ENCODE measurements at places on chromosomes 5 and 9.

- DNase-seq, result no peak
These were observed 439.4 kb upstream of the ZNF462 start for GRCh38 chr9:106423575-106423974.

GRCh38 chr5:146426305-146426704 lies 20.8 kb upstream of the TCERG1 start:
- no peak for DNase-seq

DNA sequence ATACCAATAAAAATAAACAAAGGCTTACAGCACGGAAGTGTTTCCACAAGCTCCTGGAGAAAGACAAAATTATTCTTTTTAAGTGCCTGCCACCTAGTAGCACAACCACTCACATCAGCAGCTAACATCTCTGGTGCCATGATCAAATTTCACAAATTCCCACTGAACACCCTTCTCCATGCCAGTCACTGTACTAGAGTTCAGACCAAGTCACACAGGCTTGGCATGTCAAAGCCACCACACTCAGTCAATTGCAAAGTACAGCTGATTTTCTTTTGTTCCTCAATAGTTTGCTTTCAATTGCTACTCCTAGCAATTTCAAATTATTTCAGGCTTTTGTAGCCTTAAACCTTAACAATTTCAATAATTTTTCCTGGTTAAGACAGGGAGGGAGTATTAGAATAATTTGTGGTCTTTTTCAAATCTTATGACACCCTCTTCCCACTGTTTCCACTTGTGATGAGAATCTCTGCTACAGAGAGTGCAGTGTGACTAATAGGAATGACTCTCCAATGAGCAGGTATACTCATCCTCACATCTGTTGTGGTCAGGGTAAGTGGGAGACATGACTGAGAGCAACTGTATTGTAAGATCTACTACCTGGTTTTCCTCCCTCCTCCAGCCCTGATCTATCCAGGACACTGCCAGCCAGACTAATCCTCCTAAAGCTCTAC lies 46.2 kb downstream of the RNF145 start:
- no peak for DNase-seq

DNA sequence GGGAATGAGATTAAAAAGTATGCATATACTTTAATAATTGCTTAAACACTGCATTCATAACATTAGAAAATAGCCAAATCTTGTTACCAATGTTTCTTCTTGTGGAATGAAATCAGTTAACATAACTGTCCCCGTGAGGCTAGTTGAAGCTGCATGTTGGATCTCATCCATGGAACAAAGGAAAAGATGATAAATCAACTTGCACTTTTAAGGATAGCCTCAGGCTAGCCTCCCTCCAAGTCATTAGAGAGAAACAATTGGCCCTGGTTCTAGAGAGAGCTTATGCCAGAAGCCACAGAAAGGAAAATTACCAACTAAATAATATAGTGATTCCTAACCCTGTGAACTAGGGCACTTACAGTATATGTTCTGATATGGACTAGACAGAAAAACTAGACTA lies 66.9 kb downstream of the GRIN3A start:
- DNase-seq, result no peak

GRCh38 chr5:146213210-146213826 lies 9.9 kb downstream of the RBM27 start:
- peak; percentile 24 for DNase-seq

DNA sequence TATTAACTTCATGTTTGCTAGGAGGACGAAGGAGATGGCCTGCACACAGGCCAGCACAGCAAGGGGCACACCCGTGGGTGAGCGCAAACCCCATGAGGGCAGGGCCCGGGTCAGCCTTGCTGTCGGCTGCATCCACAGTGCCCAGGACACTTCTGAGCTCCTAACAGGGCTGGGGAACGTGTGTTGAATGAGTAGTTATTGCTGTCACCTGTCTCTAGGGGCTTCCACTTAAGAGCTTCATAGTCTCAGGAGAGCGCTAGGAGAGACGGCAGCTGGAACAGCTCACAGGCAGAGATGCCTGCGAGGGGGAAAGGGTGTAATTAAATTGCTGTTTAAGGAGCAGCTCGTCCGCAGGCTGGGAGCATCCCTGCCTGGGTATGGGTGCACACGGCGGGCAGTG lies 91.4 kb upstream of the NEURL1B start:
- no peak for DNase-seq

GRCh38 chr9:107214915-107215314 lies 68.2 kb upstream of the RAD23B start:
- no peak for DNase-seq

DNA sequence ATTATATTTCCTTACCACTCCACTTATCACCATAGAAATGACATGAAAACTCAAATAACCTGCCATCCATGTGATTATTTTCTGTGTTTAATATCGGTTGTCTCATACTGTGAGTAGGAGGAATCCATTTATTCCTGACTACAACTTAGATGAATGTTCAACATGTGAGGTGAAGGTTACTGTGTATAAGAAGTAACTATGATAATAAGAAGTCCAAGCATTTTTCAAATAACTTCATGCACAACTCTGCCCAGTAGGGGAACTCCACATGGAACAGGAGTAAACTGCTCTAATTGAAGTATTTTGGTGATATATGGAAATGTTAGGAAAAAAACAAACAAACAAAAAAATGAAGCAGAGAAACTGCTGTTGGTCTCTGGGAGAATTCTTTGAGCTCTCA lies 447.5 kb upstream of the GRIN3A start:
- no peak for DNase-seq

DNA sequence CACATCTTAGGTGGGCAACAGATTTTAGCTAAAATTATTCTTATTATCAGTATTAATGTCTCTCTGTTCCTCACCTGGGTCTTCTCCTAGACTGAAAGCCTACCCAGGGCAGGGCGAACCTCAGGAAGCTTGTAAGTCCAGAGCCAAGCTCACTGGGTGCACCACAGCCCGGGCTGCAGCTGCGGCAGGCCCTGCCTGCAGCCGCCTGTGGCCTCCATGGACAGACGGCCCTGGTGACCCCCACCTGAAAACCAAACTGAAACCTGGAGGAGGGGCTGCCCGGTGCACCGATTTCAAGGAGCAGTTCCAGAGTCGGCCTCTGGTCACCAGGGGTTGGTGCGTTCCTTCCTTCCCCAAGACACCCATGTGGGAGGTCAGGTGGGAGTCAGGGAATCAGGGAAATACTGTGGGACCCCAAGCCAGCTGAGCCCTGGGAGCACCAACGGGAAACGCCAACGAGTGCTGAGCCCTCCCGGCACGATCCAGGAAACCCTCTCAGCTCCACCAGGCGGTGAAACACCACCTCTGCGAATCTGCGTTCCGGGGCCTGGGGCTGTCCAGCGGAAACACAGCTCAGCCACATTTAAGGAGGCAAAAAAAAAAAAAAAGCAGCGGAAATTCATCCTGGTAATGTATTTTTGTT lies 68.6 kb upstream of the PPP1R26 start:
- no peak for DNase-seq

- peak; percentile 69 for DNase-seq
These were observed 16.0 kb downstream of the TRMO start for GRCh38 chr9:97906236-97906831.

DNA sequence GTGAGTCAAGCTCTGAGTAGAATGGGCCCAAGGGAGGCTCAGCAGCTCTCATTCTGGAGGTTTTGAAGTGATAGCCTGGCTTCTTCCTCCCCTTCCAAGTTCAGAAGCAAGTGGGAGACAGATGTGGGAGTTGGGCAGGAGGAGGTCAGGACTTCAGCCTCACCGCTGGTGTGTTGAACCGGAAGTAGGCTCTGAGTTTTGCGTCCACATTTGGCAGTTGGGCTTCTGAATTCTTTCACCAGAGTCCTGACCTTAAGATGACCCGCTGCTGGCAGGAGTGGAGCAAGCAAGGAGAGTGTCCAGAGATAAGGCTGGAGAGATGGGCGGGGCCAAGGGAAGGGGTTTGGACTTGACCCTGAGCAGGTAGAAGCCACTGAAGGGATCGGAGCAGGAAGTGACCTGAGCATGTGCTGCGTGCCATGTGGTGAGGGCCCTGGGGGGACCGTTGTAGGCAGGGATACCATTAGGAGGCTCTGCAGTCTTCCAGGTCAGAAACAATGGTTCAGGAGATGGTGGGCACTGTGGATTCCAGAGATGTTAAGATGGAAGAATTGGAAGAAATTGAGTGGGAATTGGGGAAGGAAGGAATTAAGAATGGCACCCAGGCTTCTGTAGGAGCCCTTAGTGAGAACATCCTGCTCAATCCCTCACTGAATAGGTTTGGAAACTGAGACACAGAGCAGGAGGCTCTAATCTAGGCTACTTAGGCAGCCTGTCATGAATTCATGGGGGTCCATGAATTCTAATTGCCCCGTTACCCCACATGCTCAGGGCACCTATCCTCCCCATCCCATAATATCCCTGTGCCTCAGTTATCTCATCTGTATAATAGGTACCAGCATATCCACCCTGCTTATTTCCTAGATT lies 25.9 kb downstream of the GALNT12 start:
- DNase-seq, result no peak

DNA sequence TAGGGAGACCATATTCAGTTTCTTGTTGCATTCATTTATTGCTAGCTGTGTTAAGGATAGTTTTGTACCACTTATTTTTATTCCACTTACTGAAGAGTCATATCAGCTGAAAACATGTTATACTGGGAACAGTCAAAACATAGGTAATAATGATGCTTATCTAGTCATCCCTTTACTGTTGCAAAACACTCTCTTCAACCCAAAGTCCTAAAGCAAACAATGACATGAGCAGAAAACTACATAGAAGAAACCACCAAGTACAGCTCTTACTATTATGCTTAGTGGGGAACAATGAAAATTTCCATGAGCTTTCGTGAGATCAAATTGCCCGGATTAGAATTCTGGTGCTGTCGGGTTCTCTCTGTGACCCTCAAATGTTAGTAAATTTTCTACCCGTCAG lies 681.4 kb downstream of the NR2F1-AS1 start:
- DNase-seq, result no peak

DNA sequence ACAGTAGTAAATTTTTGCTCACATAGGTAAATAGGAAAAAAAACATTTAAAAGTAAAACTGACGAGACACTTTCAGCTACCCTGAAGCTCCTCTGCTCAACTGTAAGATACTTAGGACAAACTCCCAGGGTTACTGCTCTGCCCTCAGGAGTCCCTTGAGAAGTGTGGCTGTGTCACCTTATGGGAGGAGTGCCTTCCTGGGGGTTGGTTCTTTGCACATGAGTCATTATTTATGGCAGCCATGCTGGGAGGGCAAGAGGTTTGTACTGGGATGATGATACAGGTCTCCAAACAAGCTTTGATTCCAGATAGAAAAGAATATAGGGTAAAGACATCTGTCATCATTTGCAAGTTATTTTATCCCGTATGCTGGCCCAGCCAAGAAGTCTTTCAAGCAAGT lies 45.9 kb downstream of the TTC1 start:
- DNase-seq, result no peak

DNA sequence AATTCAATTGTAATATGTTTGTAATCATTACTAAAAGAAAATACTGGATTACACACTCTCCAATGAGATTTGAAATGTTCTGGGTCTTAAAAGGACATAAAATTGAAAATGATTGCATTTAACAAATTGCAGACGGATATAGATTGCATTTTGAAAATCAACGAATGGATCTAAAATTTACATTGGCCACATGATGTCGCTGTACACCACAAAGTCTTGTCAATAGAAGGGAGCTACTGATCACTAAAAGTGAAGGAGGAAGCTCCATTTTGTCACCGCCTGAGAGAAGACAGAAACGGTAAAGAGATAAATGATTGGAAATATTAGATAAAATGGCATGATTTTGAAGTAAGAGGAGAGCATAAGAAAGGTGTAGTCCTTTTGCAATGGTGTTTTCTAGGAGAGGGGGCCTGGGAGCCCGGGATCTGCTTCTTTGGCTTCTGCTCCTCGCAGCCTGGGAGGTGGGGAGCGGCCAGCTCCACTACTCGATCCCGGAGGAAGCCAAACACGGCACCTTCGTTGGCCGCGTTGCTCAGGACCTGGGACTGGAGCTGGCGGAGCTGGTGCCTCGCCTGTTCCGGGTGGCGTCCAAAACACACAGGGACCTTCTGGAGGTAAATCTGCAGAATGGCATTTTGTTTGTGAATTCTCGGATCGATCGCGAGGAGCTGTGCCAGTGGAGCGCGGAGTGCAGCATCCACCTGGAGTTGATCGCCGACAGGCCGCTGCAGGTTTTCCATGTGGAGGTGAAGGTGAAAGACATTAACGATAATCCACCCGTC lies at the start of gene PCDHA1:
Gene PCDHA1 (plus strand): TSS at position 236 of the 782 bp plus-strand sequence.
- no peak for DNase-seq

DNA sequence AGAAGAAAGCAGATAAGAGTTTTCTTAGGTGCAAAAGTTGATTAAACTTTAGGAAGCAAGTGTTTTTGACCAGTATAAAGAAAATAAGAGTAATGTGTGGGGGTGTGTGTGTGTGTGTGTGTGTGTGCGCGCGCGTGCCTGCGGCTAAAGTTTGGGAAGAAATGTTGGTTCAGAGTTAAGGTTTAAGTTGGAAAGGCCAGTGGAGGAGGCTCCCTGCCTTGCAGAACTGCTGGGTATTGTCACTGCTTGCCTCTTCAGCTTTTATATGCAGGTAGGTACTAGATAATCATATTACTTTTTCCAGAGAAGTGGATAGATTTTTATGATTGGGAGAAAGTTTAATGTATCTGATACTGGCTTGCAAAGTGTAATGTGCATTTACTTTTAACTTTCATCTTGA lies 2.0 kb downstream of the PIK3R1 start:
- DNase-seq, result no peak

GRCh38 chr9:21919377-21920362 lies 74.5 kb downstream of the CDKN2A start:
- no peak for DNase-seq

DNA sequence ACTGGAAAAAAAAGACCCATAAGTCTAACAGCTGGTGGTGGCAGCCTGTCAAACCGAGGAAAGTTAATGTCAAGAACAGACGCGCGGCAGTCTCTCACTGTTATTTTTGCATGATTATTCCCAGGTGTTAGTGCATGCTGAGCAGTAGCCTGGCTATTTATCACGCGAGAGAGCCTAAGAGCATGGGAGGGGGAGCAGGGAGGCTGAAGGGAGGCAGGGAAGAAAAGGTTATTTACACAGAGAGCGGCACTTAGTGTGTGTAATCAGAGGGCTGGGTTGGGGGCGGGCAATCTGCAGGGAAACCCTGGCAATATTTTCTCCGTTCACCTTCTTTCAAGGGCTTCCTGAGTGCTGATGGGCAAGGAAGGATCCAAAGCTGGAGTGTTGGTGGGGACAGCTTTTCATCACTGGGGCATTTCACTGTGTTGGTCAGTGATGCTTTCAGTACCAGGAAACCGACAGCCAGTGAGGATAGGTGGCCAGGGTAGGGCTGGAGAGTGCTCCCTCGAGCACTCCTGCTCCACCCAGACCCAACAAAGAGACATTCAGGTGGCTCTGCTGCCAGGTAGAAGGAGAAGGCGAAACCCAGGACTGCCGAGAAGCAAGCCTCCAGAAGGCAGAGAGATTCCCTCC lies 39.6 kb downstream of the ZNF608 start:
- no peak for DNase-seq

Data from CD4-positive, alpha-beta T cell (primary cell).